HL-60 (cell line): ENCODE measurements at places on chromosomes 2 and 18.

GRCh38 chr2:152367547-152368390, 32.8 kb downstream of the FMNL2 start:
- no peak for DNase-seq

DNA sequence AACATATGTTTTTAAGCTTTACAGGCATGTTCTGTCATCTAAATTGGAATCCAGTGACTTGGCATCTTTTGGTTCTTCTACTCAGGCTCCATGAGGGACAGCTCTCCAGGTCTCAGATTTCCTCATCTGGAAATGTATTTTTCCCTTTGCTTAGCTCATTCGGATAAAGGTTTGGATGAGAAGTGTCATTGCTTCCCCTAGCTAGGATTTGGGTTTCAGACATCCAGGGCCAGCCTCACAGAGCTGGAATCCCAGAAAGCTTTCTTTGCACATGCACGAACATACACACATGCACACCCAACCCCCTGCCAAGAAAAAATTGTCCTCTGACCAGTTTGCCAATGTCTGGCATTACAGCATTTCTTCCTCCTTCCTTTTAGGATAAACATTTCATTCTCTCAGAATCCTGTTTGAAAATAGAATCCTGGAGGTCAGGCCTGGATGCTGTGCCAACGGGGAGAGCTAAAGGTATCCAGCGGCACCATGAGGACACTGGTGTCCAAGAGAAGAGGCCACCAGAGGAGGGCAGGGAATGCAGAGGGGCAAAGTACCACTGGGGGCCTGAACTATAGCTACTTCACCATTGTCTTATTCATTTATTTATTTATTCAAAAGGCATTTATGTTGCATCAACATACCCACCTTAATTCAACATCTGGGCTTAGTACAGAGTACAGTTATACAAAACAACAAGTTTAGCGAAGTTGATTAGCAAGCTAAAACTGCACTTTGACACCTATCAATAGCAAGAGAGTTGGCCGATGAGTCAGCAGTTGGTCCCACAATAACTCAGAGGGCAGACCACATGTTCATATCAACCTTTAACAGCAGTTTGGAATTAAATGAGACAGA, 97.9 kb upstream of the ATL2 start:
- DNase-seq = no peak

GRCh38 chr2:60867007-60867406, 14.4 kb upstream of the REL start:
- no peak for DNase-seq

DNA sequence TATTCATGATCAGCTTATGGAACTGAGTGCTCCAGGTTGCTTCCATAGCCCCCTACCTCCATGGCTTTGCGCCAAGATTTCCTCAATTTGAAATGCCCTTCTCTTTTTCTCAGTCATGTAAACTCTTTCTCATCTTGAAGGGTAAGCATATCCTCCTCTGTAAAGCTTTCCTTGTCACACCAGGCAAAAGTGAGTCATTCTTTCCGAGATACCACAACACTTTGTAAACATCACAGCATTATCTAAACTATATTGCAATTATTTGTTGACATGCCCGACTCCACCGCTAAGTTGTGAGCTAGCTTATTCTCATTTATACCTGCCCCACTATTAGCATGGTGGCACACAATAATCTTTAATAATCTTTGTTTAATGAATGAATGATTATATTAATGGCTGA, 419.5 kb upstream of the CHST9 start:
- DNase-seq = no peak

DNA sequence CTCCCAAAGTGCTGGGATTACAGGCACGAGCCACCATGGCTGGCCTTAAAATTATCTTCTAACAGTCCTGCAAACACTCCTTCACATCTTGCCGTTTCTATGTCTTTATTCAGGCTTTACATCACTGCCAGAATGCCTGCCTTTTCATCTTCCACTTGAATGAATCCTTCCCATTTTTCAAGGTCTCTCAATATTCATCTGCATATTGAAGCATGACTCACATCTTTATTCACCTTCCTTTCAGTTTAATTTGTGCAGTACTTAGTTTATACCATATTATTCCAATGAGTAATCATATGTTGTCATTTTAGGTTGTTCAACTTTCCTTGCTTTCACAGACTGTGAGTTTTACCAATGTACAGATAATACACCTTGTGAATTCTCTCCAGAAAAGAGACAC, 510.1 kb upstream of the PIK3C3 start:
- no peak for DNase-seq

DNA sequence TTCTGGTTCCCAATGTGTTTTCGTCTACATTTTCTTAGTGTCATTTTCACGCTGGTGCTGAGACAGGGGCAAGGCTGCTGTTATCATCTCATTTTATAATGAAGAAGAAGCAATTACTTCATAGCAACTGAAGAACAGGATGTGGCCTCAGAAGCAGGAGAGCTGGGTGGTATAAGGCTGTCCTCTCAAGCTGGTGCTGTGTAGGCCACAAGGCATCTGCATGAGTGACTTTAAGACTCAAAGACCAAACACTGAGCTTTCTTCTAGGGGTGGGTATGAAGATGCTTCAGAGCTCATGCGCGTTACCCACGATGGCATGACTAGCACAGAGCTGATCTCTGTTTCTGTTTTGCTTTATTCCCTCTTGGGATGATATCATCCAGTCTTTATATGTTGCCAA, 7.3 kb downstream of the IL36G start:
- DNase-seq = no peak

DNA sequence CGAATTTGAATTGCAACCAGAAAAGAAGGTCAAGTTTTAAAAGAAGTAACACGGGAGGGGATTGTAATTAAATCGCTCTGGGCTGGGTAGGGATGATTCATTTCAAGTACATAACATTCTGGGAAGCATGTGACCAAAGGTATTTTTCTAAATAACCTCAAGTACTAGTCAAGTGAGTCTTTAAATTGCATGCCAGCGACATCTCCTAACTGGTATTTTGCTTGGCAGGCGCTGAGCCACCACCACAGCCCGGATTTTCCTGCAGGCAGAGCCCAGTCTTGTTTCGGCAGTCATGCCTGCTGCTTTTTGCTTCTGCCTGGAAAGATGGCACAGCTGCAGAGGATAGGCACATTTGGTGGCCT, 33.7 kb upstream of the NPAS2 start:
- no peak for DNase-seq

DNA sequence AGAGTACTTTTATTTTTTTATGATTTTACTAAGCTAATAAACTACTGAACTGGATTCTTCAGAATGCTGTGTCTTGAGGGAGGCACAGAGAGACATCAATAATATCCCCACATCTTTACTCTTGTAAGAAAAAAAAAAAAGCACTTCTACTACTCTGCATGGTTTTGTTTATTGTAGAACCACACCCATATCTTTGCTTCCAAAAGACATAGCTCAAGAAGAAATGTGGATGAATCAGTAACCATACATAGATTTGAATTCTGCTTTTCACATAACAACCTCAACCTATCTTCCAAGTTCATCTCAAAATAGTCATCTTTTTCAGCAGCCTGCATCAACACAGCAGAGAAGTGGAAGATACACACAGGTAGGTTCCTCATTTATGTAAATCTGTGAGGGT, 12.2 kb upstream of the COL5A2 start:
- DNase-seq = no peak

DNA sequence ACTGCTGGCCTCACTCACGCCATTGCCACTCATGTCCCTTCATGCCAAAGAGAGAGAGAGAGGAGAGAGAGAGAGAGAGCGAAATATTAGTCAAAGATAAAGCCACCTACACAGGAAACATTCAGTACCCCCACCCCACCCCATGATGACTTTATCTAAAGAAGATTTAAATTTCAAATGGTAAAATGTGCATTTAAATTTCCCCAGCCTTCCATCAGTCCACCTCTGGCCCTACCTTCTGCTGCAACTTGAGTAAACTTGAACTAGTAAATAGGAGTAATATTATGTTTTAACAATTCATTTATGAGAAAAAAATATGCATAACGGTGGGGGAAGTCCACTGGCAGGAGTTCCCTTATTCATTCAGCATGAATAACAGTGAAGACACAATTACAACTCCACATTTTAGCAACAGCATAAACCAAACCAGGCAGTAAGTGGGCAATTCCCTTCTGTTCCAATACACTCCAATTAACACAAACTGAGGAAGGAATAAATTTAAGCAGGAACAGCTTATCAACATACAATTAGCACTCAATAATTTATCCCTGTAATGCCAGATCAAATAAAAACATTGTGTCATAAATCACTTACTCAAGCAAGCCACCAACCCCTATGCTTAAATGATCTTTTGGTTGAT, 264.2 kb downstream of the LNPK start:
- DNase-seq = no peak

GRCh38 chr2:238558456-238559099, 131.9 kb downstream of the ASB1 start:
- no peak for DNase-seq

GRCh38 chr2:190961918-190962487, 52.0 kb downstream of the STAT1 start:
- DNase-seq = no peak

GRCh38 chr18:21684731-21685130, 19.8 kb downstream of the ABHD3 start:
- DNase-seq = no peak

GRCh38 chr18:38009320-38009719, 443.7 kb upstream of the CELF4 start:
- DNase-seq = no peak

GRCh38 chr18:76874642-76875389, 52.5 kb downstream of the ZNF236 start:
- no peak for DNase-seq

DNA sequence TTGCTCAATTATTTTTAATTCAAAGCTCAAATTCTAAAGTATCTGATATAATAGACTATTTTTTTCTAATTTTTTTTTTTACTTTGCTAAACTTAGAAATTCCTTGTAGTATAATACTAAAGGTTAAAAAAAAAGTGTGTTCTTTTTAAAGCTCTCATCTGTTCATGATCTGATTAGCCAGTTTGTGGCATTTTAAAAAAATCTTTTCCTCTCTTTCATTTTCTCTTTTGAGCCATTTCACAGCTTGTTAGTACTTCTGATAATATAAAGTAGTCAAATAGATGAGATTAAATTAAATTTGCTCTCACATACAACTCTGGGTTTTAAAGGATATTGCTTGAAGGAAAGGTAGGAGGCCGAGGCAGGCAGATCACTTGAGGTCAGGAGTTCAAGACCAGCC, 40.7 kb upstream of the NEMP2 start:
- no peak for DNase-seq

DNA sequence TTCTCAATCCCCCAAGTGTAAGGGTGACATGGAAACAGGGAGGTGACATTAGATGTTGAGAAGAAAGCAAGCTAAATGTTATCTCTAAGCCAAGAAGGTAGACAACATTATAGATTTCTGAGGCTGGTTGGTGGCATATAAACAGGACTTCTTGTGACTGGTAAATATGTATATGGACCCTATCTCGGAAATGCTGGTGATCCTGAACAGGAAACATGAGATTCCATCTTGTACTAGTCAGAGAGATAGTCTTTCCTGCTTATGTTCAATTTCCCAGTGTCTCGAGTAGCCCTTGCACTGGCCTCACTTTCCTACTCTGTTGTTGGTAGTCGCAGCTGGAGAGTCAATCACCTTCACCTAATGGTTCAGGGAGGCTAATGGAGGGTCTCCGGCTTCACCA, 26.8 kb downstream of the MOGAT1 start:
- DNase-seq = no peak

GRCh38 chr2:182132605-182133004, 147.0 kb downstream of the PPP1R1C start:
- no peak for DNase-seq

DNA sequence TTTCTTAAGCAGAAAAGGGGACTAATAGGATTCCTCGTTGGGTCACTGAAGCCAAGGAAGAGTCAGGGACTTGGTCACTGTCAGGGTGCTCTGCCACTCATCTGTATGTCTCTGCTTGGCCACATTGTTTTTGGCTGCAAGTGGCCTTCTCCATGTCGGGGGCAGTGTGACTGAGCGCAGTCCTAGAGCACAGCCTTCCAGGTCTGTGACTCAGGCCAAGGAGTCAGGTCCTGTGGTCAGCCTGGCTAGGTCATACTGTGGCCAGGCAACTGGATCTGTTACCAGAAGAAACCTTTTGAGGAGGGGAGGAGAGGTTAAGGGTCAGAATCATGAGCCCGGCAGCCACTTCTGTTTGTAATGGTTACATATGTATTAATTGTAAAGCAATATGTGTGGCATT, 61.3 kb downstream of the GALNT1 start:
- no peak for DNase-seq

- no peak for DNase-seq
Observed at GRCh38 chr2:86686905-86687304, 33.2 kb upstream of the RMND5A start.

- no peak for DNase-seq
Observed at GRCh38 chr2:24262421-24262970, 87.6 kb downstream of the FAM228A start.

- DNase-seq = no peak
Observed at GRCh38 chr18:35131387-35132020, 90.3 kb downstream of the MAPRE2 start.

DNA sequence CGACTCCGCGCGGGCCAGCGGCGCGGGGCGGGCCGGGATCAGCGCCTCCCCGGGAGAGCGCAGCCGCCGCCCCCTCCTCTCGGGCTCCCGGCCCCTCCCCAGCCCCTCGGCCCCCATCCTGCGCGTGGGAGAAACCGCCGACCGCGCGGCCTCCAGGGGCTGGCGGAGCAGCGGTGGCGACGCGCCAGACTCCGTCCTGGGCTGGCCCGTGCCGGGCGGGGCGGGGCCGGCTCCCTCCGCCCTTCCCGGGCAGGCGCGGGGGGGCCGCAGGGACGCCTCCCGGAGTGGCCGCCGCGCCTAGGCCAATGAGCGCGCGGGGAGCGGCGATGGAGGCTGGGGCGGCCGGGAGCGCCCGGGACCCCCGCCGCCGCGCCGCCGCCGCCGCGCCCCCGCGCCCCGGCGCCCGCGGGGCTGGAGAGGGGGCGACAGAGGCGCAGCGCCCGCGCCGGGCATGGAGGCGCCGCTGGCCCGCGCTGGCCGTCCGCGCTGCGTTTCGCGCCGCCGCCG, 49.1 kb downstream of the KCNIP3 start:
- no peak for DNase-seq

- DNase-seq = peak; percentile 85
Observed at GRCh38 chr2:209985874-209986273, 16.6 kb upstream of the RPE start.

- no peak for DNase-seq
Observed at GRCh38 chr2:208722731-208723130, 316.1 kb downstream of the PTH2R start.

DNA sequence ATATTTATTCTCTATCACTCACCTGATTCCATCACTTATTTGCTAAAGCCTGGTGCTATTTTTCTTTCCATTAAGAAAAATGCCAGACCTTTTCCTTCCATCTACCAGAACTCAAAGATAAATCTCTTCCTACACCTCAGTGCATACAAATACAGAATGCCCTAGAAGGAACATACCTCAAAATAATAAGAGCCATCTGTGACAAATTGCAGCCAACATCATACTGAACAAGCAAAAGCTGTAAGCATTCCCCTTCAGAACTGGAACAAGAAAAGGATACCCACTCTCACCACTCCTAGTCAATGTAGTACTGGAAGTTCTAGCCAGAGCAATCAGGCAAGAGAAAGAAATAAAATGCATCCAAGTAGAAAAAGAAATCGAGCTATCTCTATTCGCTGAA, 315.9 kb upstream of the UBE2E3 start:
- DNase-seq = no peak
